ENCODE measurements at places on chromosomes 3 and 15.

DNA sequence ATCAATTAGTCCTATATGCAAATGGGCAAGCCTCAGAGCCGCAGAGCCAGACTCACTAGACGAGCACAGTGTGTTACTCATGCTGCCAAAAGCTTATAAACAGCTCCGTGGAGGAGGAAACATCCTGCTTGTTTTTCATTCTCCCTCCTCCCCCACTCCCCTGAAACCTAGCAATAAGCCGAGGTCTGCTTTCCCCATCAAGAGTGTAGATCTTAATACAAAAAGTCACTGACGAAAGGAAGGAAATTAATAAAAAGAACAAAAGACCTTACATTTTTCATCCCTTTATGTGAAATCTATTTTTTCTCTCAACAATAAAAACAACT is 88.5 kb downstream of the XXYLT1 start:
- DNase-seq: peak; percentile 93

- peak; percentile 23 for DNase-seq
Observed at GRCh38 chr3:197083486-197083885, 53.9 kb upstream of the MELTF start.

DNA sequence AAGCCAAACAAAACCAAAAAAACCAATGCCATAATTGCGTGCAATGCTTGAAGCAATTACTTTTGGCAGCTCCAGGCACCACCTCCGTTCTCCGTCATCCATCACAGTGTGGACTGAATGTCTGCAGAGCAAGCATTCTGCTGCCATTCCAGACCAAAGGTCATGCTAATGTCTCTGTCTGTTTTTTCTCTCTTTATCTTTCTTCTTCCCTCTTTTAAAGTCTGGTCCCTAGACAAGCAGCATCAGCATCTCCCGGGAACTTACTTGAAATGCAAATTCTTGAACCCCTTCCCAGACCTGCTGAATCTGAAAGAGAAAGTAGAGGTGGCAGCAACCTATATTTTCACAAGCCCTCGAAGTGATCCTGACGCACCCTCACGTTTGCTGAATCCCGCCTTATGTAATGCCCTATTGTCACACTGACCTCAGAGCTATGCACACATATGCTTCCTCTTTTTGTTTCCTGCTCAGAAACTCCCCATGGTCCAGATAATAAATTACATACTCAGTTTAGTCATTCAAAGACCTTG is 297.3 kb upstream of the PROK2 start:
- DNase-seq: peak; percentile 78

DNA sequence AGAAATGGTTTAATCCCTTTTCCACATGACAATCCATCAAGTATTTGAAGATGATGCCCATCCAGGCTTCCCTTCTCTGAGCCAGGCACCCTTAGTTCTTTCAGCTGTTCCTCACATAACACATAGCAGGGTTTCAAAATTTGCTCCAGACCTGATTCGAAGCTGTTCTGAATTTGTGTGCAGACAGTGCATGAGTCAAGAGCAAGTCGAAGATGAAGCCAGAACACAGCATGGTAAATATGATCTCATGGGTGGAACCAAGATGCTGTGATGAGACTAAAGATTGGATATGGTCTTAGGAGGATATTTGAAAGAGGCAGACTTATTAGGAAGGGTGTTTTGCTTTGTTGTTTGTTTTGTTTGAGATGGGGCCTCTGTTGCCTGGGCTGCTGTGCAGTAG is 32.6 kb upstream of the PDE8A start:
- no peak for DNase-seq

GRCh38 chr3:44795197-44795596 is 33.6 kb downstream of the KIF15 start:
- DNase-seq: no peak

GRCh38 chr15:38053205-38053604 is 118.8 kb downstream of the TMCO5A start:
- no peak for DNase-seq

GRCh38 chr3:60514866-60515265 is 736.4 kb downstream of the FHIT start:
- DNase-seq: no peak

DNA sequence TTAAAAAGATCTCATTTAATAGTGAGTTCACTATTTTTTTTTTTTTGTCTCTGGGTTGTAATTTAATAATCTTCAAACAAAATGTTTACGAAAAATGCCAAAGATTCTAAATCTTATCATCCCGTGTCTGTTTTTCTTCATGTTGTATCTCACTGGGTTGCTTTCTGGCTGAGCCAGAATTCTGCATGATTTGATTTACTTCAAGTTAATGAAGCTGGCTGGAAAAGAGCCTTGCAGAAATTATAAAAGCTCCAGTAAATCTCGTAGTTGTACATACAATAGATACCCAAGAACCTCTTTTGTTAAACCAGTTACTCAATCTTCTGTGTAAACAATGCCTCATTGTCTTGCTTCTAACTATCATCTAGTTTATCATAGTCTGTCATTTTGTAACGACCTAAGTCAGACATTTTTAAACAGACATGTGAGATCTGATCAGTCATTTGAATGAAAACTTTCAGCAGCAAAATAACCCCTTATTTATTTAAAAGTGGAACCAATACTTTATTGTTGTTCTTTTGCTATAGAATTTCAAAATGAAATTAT is 249.0 kb downstream of the MCTP2 start:
- no peak for DNase-seq

DNA sequence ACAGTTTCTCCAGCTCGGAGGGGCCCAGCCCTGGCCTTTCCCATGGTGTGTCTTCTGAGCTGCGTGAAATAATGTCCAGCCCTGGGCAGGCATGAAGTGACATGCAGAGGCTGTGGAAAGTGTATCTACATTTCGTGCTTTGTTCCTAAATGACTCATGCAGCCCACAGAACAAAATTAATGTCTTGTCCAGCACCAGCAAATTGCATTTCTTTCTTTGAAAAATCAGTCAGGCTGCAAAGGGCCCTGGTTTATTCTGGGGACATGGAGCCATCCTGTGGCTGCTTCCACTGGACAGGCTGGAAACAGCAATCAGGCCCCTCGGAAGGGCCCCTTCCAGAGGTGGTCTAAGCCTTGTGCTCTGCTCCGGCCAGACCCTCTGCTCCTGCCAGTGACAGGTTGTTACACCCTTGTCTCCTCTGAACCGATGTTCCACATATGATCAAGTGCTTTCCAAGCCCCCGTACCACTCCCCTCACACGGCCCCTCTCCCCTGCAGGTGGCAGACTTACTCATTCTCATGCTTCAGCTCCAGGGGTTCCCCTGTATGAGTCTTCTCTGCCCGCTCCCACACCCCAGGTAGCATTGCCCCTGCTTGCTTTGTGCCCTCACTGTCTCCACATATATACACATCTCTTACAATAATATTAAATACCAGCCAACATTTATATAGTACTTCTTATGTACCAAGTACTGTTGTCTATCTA is 33.7 kb downstream of the CRYGS start:
- DNase-seq: no peak

- no peak for DNase-seq
Observed at GRCh38 chr15:72682772-72683171, 3.2 kb downstream of the HIGD2B start.

GRCh38 chr15:41564960-41565502 is 6.0 kb downstream of the TYRO3 start:
- no peak for DNase-seq

- no peak for DNase-seq
Observed at GRCh38 chr15:99009741-99010330, 2.2 kb upstream of the PGPEP1L start.

DNA sequence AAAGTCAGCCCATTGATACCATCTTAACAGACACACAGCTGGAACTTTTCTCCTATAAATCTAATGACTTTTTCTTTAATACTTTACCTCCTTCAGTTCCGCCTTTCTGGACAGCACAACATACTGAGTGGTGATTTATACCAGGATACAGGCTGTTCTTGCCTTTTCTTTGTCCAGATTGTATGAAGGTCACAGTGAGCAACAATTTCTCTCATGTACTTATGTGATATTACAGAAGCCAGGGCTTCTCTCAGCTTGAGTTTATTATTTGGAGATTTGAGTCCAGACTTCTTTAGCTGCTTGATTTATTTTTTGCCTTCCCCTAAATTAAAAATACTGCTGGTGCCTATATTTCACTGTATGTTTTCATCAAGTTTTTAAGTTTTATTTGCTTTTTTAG is 976.0 kb downstream of the ROBO2 start:
- no peak for DNase-seq

DNA sequence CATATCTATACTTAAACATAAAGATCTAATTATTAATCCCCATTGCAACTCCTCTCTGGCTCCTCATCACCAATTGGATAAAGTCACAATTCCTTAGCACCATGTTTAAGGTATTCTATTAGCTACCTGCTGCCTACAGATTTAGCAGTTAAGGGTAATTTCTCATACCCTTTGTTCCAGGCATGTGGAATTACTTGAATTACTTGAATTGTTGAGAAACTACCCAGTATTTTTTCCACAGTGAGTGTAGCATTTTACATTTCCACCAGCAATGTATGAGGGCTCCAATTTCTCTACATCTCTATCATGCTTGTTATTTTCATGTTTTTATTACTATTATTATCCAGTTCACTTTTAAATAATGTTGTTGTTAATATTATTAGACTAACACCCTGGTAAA is 86.4 kb downstream of the P2RY1 start:
- DNase-seq: no peak

- no peak for DNase-seq
Observed at GRCh38 chr3:134337071-134337482, 37.2 kb downstream of the AMOTL2 start.

GRCh38 chr3:179769411-179770247 is 116.8 kb downstream of the USP13 start:
- peak; percentile 9 for DNase-seq

DNA sequence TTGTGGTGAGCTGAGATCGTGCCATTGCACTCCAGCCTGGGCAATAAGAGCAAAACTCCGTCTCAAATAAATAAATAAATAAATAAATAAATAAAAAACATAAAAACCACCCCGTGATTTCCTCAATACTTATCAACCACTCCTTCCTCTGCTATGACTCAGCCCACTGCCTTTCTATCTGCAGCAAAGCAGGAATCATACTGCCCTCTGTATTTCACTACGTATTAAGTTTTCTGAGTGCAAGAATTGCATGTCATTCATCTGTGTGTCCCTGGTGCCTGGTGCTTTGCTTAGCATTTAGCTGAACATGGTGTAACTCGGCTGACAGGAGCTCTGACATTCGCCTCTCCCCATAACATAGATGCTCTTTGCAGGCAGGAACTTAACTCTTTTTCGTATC is 7.1 kb downstream of the LSG1 start:
- DNase-seq: peak; percentile 92

GRCh38 chr3:183427876-183428446 is 458 bp downstream of the MCF2L2 start:
- peak; percentile 54 for DNase-seq

DNA sequence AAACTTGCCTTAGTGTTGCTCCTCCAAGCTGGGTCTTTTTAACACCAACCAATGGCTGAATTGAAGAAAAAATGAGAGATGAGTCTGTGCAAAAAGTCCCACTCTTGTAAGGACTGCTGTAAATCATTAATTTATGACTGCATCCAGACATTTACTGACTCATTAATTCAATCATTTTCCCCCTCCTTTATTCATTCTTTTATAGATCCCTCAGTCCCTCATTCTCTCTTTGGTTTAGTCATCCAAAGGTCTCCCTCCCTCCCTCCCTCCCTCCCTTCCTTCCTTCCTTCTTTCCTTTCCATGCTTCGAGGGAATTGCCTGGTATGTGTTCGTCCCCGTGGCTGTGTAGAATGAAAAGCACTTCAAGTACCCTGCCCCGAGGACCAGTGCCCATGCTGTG is 35.3 kb upstream of the MRPS22 start:
- DNase-seq: no peak

GRCh38 chr15:69623392-69624154 is 171.0 kb downstream of the RPLP1 start:
- DNase-seq: no peak

- no peak for DNase-seq
Observed at GRCh38 chr15:31484986-31485385, 158.4 kb downstream of the KLF13 start.

- DNase-seq: no peak
Observed at GRCh38 chr15:95715116-95715903, 615.2 kb upstream of the NR2F2 start.

DNA sequence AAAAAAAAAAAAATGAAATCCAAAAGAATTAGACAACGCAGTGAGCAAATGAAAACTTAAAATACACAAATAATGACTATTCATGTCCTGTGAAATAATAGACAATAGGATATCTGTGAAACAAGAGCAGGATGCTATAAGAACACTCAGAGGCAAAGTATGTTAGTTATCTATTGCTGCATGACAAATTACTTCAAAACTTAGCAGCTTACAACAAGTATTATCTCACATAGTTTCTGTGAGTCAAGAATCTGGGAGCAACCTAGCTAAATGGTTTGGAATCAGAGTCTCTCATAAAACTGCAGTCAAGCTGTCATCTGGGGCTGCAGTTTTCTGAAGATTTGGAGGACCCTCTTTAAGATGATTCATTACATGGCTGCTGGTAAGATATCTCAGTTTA is 36.5 kb upstream of the ZMAT3 start:
- DNase-seq: peak; percentile 14

GRCh38 chr3:175861916-175862315 is 1002.8 kb downstream of the NAALADL2 start:
- no peak for DNase-seq

DNA sequence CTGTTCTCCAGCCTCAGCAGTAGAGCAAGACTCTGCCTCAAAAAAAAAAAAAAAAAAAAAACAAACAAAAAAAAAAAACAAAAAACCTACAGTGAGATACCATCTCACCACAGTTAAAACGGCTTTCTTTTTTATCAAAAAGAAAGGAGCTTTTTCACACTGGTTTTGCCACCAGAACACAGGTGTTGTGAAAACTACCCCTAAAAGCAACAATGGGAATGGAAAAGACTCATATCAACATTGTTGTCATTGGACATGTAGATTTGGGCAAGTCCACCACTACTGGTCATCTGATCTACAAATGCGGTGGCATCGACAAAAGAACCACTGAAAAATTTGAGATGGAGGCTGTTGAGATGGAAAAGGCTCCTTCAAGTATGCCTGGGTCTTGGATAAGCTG is 24.8 kb upstream of the SLC25A38 start:
- DNase-seq: no peak

DNA sequence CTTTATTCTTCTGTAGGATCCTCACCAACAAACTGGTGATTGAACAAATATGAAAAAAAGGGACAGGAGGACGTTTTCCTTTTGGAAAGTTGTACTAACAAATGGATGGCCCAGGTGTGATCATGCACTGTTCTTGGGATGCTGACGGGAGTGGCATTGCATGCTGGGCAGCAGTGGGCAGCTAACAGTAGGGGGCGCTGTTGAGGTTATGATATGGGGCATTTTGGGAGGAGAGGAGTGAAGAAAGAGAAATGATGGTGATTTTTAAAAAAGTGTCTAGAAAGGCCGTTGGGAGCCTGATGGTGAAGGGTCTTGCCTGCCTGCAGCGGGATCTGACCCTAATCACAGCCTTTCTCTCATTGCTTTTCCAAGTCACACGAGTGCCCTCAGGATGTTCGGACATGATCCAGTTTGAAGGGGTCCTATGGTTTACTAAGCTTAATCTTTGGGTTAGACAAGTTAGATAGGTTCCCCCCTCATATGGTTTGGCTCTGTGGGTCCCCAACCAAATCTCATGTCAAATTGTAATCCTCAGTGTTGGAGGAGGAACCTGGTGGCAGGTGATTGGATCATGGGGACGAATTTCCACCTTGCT is 46.2 kb upstream of the PRTG start:
- peak; percentile 20 for DNase-seq
